ENCODE measurements at places on chromosomes 6 and 20.

DNA sequence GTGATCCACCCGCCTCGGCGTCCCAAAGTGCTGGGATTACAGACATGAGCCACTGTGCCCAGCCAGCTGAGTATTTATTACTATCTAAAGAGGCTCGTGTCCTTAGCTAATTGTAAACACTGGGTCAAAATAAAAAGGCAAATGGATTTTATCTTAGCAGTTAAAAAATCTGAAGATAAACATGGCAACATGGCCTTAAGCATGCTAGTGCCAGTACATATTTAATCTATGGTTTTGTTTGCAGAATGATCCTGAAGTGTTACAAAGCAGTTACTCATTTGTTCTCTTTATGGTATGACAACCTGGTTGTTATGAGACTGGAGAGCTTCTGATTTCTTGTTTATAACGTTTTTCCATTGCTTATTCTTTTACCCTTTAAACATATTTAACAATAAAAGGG, 3.9 kb upstream of the KIAA0408 start:
- no peaks in the 10 kb centered on the region for H3K36me3 ChIP-seq
- DNase-seq: no peak
- H3K27me3 ChIP-seq: no peaks in the 10 kb centered on the region
- H3K27ac ChIP-seq: no peak overlapping the region

GRCh38 chr6:14020551-14020950, 95.8 kb downstream of the RNF182 start:
- peaks cover 19% of the 10 kb centered on the region for H3K27me3 ChIP-seq
- DNase-seq: no peak
- no peak overlapping the region for H3K27ac ChIP-seq
- H3K4me3 ChIP-seq: no peak overlapping the region

- H3K27me3 ChIP-seq: no peaks in the 10 kb centered on the region
- H3K4me1 ChIP-seq: peaks cover 37% of the 10 kb centered on the region
- H3K36me3 ChIP-seq: peaks cover 18% of the 10 kb centered on the region
- peak overlapping the region; percentile 75 for H3K27ac ChIP-seq
- DNase-seq: no peak
Observed at GRCh38 chr20:44072384-44072783, 114.6 kb downstream of the JPH2 start.

DNA sequence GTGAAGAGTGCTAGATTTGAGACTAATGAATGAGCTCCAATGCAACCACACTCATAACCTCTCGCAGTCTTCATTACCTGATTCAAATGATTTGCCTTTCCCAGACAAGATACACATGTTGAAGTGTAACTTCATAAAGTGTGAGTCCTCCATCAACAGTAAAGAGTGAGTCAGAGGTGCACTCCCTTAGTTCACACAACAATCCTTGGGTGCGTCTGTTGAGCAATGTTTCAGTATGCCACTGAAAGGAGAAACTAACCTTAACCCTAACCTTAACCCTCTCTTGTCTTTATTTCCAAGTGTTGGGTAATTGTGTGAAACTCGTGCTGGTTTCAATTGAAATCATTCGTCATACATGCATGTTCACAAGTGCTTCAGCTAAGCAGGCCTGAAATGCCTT, 21.0 kb upstream of the RIN2 start:
- H3K36me3 ChIP-seq: no peaks in the 10 kb centered on the region
- DNase-seq: no peak
- no peak overlapping the region for H3K4me3 ChIP-seq
- no peaks in the 10 kb centered on the region for H3K4me1 ChIP-seq

DNA sequence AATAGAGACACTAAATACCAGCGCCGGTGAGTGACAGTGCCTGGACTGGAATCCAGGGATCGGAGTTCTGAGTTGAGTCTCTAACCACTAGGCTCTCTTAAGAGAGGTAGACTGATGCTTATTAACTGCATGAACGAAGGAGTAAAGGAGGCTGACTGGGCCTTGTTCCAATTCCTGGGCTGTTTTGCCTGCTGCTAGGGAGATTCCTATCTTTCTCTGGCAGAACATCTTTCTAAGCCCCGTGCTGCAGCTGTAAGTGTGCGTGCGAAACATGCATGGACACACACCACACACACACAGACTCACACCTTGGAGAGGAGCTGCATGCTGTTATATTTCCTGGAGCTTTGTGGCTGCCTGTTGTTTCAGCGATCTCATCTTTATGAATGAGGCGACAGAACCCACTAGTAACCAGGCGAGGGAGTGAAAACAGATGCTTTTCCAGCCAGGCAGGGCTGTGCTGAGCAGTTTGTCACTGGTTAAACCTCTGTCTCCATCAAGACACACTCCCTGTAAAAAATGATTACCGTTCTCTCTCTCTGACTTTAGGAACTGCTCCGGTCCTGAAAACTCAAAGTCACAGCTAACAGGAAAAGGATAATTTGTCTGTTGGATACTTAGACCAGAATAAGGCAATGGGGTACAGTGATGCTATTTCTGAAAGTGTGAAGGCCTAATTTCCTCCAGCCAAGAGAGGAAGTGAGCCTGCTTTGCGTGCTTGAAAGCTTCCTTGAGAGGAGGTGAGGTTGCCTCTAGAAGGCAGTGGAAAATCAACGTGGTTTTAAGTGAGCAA, 157.4 kb upstream of the ZNF217 start:
- H3K27ac ChIP-seq: peak overlapping the region; percentile 87
- H3K27me3 ChIP-seq: no peaks in the 10 kb centered on the region
- DNase-seq: peak; percentile 36
- peak overlapping the region; percentile 59 for H3K4me3 ChIP-seq

GRCh38 chr6:163600331-163600730, 185.8 kb downstream of the QKI start:
- H3K36me3 ChIP-seq: no peaks in the 10 kb centered on the region
- no peak for DNase-seq

- no peak overlapping the region for H3K27ac ChIP-seq
- no peaks in the 10 kb centered on the region for H3K27me3 ChIP-seq
- no peak overlapping the region for H3K4me3 ChIP-seq
- no peaks in the 10 kb centered on the region for H3K36me3 ChIP-seq
Observed at GRCh38 chr6:79494841-79495240, 42.4 kb downstream of the LCA5 start.
